Suppressor macrophage treated with lipopolysaccharide for 4 hours (primary cell): ENCODE measurements at places on chromosomes 1 and 21.
A peak's percentile ranks its signal among the peaks of the same experiment; 100 is the strongest.

DNA sequence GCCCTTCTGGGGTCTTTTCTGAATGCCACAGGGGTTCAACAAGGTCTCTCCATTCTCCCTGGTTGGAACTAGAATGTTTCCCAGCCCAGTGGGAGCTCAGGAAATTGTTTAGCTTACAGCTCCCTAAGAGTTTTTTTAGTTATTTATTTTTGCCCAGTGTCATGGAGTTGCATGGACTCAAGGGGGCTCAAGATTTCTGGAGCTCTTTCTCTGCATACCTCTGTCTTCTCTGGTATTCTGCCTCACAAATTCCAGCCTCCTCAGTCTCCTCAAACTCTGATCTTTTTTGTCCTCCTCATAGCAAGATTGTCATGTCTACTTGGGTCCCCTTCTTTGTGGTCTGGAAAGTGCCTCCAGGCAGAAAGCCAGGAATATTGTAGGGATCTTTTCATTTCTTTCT lies 15.9 kb upstream of the PPP2R5A start:
- no peak for DNase-seq

DNA sequence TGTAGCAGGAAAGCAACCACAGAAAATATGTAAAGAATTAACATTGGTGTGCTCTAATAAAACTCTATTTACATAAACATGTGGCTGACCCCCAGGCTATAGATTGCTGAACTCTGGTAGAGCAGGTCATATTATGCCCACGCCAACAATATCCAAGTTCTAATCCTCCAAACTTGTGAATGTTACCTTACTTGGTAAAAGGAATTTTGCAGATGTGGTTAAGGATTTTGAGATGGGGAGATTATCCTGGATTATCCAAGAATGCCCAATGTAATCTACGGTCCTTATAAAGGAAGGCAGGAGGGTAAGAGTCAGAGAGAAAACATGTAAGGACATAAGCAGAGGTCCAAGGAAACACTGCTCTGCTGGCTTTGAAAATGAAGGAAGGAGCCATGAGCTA lies 201.0 kb downstream of the USH2A start:
- no peak for DNase-seq

GRCh38 chr1:205353191-205353590 lies 3.5 kb downstream of the KLHDC8A start:
- DNase-seq: no peak

GRCh38 chr1:10540277-10541005 lies 65.7 kb downstream of the PEX14 start:
- DNase-seq: no peak

DNA sequence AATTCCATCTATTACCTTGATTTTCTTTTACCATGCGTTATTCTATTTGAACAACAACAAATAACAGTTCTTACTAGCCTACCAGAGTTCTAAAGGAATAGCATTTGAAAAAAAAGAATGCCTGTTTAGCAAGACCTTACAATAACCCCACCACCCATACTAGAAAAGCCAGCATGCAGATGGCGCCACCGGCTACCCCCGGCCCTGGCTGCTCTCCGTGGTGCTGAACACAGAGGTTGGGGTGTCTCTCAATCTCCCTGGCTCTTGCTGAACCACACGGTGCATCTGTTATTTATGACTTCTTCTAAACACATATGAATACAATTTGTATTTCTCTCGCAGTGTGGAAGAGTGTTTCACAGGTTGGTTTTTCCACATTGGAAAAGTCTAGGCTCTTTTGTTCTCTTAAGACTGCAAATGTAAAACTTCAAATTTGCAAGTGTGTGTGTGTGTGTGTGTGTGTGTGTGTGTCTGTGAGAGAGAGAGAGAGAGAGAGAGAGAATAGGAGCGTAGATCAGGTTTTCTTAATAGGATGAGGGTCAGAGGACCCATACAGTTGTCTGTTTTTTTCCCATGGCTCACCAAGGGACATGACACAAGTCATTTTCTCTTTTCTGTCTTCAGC lies 13.6 kb downstream of the GRIK3 start:
- DNase-seq: no peak

DNA sequence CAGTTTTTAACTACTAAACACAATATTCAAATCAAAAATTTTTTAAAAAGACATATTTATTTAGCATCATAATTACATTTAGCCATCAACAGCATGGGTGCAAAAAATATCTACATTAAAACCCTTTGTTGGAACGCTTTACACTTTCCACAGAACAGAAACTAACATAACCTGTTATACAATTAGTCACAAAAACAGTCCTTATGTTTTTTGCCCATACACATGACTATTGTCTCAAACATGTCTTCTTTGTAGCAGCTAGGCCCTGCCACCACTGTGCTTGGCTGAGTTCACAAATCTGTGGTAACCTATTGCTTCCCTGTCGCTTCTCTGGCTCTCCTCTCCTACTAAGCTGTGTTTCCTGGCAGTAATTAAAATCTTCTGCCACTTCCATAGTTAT lies 1350.0 kb upstream of the ADGRL2 start:
- no peak for DNase-seq

DNA sequence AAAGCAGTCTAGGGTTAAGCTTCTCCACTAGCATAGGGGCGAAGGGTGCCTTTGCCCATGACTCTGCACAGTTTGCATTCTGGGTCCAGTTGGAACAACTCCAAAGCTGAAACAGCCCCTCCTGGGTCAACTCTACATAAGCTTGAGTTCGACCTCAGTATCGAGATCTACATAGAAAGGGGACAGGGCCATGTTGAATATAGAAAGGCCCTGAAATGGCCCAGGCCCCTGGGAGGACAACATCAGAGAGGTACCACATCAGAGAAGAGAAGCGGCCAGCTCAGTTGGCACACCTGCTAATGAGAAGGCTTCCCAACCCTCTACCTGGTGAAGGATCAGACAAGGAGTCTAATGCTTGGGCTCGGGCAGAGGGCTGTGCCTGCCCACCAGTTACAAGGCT lies 1.6 kb downstream of the DENND2D start:
- no peak for DNase-seq

- DNase-seq: no peak
Observed at GRCh38 chr21:45148316-45148990, 74.1 kb downstream of the ADARB1 start.

DNA sequence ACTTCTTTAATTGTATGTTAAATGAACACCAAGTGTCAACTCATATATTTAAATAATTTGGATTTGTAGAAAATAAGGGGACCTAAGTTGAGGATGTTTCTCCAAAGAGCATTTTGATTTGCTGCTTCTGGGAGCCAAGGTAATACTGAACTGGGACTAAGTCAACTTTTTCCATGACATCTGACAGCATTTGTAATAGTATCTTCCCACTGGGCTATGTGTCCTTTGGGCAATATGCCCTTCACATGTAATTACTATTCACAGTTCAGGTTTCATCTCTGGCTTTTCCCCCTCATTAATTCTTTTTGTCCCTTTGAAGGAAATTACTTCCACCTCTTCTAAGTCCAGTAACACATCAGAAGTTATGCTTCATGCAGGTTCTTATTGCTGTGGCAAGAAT lies 36.7 kb upstream of the HP1BP3 start:
- no peak for DNase-seq

GRCh38 chr21:31731056-31731856 lies 662 bp downstream of the SCAF4 start:
- DNase-seq: peak; percentile 57

DNA sequence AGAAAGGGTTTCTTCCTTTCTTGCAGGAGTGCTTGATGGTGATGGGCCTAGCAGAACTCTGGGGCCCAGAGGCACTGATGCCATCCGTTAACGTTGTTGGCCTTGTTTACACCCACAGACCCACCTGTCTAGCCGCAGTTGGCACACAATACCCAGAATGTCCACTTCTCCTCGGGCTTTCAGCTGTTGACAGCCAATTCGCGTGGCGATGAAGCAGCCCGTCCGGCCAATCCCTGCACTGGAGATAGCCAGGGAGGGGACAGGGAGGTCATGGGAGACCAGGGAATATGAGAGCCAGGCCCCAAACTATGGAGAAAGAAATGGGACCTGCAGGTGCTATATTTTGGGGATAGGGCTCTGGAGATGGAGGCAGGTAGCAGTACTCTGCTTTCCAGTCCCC lies 5.7 kb upstream of the ARL8A start:
- no peak for DNase-seq

DNA sequence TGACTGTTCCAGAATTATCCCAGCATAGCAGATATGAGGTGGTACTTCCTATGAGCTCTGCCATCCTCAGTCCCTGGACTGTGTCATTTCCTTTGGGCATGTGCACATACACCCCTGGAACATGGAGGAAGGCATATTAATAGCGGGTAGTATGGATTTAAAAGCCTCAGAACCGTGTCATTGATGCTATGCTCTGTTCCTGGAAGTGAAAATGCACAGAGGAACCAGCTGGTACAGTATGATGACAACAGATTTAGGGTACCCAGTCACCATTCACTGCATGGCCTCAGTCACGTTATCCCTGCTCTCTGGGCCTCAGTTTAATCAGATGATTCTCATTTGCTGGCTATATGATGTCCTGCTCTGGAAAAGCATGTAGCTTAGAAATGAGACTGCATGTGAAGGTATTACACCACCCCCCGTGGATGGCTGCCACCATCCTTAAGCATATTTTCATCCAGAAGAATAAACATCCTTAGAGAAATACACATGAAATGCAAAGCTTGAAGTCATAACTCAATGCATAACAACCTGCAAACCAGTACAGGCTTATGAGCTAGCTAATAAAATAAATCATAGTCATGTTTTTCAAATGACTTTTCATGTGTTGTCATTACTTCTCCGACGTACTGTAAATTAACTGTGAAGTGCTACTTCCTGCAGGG lies 37.8 kb downstream of the SETD4 start:
- peak; percentile 8 for DNase-seq

- no peak for DNase-seq
Observed at GRCh38 chr21:35416866-35417489, 367.9 kb upstream of the RUNX1 start.

GRCh38 chr1:201264072-201264471 lies 19.2 kb upstream of the PKP1 start:
- no peak for DNase-seq

DNA sequence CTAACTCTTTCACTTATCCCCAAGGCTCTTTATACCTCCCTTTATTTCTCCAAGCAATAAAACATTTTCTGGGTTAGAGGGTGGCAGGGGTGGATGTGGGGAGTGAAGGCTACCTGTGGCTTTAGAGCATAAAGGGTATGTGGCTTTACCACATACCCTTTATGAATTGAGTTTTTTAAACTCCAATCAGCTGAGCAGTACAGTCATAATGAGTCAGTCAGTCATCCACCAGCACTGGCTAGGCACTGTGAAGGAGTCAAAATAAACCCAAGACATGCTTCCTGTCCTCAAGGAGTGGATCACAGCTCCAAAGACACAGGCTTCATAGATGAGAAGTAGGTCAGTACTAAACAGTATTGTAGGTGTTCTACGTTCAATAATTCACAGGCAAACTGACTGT lies 2.6 kb upstream of the TDRD10 start:
- DNase-seq: no peak

GRCh38 chr21:14598065-14598464 lies 52.0 kb upstream of the SAMSN1 start:
- no peak for DNase-seq

DNA sequence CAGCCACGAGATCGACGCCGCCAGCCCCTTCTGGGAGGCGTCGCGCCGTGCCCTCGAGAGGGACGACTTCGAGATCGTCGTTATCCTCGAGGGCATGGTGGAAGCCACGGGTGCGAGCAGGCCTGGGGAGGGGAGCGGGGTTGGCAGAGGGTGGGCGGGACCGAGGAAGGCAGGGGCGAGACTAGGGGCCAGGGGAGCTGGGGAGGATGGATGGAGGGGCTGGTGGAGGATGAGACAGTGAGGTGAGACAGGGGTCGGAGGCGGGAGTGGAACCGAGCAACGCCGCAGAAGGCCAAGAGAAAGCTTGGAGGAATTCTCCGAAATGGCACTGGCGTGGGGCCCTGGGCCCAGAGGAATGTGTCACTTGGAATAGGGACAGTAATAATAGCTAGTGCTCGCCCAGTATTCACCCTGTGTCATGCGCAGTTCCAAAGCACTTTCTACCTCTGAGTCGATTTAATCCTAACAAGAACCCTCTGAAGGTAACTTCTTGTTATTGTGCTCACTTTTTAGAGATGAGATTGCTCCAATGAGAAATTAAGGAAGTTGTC lies 3.5 kb downstream of the KCNJ9 start:
- DNase-seq: no peak

- no peak for DNase-seq
Observed at GRCh38 chr1:193754732-193755427, 568.5 kb upstream of the B3GALT2 start.

GRCh38 chr1:93186667-93187066 lies 6.1 kb downstream of the CCDC18 start:
- DNase-seq: no peak

- no peak for DNase-seq
Observed at GRCh38 chr1:60971330-60971729, 111.0 kb upstream of the NFIA start.

DNA sequence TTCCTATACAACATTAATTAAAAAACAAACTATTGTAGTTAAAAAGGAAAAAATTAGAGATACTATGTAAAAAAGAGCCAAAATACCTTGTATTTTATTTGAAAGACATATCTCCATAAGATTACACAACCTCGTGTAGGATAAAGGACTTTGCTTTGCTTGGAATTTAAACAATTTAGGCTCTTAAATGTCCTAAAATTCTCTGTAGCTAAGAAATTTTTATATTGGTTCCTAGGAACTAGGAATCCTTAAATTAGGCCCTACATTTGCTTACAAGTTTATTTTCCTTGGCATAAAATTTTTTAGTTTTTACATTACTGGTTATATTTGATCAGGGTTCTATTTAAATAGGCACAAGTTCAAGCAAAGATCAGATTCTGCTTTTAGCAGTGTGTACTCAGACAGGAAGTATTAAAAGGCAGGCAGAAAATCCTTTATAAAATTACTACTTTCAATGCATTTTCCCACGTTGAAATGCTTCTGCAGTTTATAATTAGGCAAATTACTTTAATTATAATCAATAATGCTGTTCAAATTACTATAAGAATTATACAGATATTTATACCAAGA lies 3.4 kb upstream of the ANGPTL3 start:
- DNase-seq: no peak

- DNase-seq: no peak
Observed at GRCh38 chr1:201020040-201020591, 3.4 kb downstream of the KIF21B start.
